8988T (cell line): ENCODE measurements at places on chromosomes 4 and X.

- no peak for DNase-seq
Observed at GRCh38 chrX:12867685-12868084, 813 bp downstream of the TLR7 start.

GRCh38 chrX:1397441-1398270 is 5.7 kb upstream of the SLC25A6 start:
- DNase-seq: no peak

GRCh38 chr4:53193111-53193510 is 172.8 kb downstream of the SCFD2 start:
- DNase-seq: no peak

DNA sequence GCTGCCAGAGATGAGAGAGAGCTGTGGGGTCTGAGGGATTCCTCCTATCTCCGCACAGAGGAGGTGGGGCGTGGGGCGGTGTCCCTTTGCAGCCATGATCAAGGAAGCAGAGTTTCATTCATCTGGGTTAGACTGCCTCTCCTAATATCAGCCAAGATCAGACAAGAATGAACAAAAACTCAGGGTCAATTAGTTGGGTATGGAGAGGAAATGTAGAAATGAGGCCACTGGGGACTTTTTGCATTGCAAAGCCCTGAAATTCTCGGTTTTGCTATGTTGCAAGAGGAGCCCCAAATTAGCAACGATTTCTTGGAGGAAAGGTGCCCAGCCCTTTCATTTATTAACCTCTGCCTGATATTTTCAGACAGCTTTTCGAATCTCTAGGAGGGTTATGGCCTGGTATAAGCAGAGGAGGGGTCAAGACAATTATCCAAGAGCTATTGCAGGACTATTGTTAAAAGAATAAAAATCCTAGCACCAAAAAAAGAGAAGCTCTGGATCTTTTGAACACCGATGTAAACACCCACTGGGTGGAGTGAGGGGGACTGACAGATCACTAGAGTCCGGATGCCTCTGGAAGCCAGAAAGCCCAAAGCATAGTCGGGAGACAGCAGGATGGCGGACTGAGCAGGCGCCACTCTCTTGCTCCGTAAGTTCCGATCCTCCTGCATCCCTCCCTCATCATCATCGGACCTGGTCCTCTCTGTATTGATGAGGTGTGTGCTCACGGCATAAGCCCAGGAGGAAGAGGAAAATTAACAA is 34.4 kb upstream of the ACSL1 start:
- DNase-seq: no peak

GRCh38 chrX:119617517-119618164 is 11.4 kb upstream of the NKRF start:
- DNase-seq: no peak

- no peak for DNase-seq
Observed at GRCh38 chr4:64821219-64821976, 412.1 kb upstream of the TECRL start.

- DNase-seq: no peak
Observed at GRCh38 chr4:122784261-122784660, 42.4 kb upstream of the FGF2 start.

- DNase-seq: no peak
Observed at GRCh38 chr4:11151500-11151899, 277.2 kb downstream of the HS3ST1 start.

GRCh38 chr4:154738426-154738825 is 5.4 kb upstream of the LRAT start:
- DNase-seq: no peak

GRCh38 chr4:148834804-148835631 is 392.8 kb upstream of the NR3C2 start:
- DNase-seq: no peak

GRCh38 chrX:22520128-22520828 is 247.6 kb downstream of the CBLL2 start:
- DNase-seq: no peak

GRCh38 chr4:70518716-70519115 is 347 bp downstream of the AMTN start:
- no peak for DNase-seq

DNA sequence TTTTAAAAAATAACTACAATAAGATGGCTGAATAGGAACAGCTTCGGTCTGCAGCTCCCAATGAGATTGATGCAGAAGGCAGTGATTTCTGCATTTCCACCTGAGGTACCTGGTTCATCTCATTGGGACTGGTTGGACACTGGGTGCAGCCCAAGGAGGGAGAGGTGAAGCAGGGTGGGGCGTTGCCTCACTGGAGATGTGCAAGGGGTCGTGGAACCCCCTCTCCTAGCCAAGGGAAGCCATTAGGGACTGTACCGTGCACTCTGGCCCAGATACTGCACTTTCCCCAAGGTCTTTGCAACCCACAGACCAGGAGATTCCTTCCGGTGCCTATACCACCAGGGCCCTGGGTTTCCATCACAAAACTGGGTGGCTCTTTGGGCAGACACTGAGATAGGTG is 640.1 kb downstream of the IQCM start:
- no peak for DNase-seq

DNA sequence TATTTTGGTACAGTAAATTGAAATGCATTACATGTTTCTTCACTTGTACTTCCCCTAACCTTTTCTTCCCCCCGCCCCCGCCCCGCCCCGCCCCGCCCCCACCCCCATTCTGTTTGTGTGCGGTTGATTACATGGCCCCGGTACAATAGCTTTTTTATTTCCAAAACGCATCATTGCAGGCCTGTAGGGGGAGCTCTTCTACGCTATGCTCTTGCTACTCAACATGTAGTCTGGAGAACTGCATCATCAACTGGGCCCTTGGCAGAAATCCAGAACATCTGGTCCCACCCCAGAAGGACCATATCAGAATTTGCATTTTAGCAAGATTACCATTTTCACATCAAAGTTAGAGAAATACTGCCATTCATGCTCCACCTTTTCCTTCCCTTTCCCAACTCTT is 333.3 kb upstream of the DDX53 start:
- no peak for DNase-seq

DNA sequence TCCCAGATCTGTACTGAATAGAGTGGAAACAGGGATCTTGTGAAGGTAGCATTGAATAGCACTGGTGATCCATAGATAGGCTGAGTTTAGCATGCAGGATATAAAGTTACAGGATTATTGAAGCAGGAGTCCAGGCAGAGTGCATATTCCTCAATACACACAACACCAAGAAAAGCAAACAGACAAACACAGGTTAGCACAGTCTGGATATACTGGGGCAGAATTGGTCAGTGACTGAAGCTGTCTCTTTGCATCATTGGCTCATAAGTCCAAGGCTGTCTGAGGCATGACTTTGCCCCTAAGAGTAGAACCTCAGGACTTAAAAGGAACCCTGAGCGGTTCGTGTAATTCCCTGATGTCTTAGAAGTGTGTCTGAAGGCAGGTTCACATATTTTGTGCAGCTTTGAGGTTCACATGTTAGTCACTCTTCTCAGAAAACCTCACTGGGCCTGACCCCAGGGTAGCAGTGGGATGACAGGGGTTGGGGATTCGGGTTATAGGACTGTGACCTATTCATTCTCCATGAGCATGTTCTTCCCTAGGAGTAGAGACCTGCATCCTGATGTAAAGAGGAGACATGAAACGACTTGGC is 134.6 kb downstream of the AASDH start:
- DNase-seq: no peak

- no peak for DNase-seq
Observed at GRCh38 chr4:74453829-74454742, 9.2 kb downstream of the AREG start.

DNA sequence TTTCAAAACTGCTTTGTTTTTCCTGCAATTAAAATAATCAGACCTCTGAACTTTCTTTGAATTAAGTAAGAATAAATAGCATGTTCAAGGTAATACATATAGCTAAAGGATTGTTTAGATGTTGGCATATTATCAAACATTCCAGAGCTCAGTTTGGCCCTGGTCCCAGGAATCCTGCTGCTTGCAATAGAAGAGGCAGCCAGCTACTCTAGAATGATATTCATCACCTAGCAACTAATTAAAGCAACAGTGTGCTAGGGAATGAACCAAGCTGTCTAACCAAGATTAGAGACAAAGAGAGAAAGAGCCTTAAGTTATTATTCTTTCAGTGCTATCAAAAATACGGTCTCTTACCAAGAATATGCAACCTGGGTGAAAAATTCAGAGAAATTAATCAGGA is 460.9 kb downstream of the GABRG1 start:
- no peak for DNase-seq

DNA sequence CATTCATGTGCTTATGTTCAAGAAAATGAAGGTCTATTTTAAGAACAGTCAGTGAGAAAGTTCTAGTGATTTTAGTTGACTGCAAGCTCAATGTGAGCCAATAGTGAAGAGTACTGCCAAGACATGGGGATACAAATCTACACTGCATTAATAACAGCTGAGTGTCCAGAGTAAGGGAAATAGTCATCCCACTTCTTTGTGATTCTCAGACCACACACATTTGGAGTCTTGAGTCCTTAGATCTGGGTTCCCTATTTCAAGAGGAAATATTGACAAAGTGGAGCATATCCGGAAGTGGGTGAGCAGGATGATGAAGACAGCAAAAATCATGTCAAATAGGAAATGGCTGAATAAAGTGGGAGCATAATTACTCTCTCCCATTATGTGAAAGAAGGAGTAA is 171.1 kb downstream of the LARP7 start:
- no peak for DNase-seq

- peak; percentile 70 for DNase-seq
Observed at GRCh38 chr4:183098019-183098722, 886 bp upstream of the WWC2 start.

DNA sequence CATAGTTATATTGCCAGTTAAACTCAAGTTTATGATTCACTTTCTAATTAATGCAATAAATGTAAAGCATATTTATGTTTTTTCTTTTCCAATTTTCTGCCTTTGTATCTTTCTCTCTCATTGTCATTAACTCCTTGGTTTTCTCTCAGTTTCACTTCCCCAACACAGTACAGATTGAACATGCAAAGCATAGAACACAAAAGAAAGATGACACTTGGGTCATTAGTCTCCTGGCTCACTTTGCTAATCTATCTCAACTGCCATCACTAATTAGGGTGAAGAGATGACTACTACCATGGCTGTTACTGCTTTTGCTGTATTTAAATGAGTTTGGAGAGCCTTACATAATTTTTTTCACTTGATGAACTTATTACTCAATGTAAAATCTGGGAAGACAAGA is 12.3 kb upstream of the NAA11 start:
- no peak for DNase-seq

- DNase-seq: no peak
Observed at GRCh38 chr4:25559508-25559907, 96.1 kb upstream of the SLC34A2 start.
